ENCODE measurements at places on chromosomes 6 and 20.

GRCh38 chr20:38072898-38073297 is 39.4 kb downstream of the RPRD1B start:
- DNase-seq: no peak

- no peak for DNase-seq
These were observed 46.4 kb upstream of the SMOC2 start for GRCh38 chr6:168394606-168395005.

DNA sequence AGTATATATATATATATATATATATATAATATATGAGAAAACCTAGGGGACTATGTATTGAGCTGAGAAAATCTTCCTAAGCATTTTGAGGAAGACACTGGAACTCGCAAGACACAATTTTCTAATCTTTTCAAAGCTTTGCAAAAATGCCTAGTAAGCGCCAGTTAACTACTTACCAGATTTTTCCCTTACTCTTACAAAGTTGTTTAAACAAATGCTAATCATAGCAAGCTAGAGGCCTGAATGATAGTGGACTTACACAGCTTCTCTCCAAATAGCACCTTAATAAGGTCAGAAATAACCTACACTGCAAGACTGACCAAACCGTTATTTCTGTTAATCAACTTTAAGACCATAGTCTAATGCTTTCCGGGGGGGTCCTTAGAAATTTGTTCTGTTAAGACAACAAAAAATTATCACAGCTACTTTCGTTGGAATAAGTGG is 56.1 kb upstream of the HFE start:
- DNase-seq: no peak

DNA sequence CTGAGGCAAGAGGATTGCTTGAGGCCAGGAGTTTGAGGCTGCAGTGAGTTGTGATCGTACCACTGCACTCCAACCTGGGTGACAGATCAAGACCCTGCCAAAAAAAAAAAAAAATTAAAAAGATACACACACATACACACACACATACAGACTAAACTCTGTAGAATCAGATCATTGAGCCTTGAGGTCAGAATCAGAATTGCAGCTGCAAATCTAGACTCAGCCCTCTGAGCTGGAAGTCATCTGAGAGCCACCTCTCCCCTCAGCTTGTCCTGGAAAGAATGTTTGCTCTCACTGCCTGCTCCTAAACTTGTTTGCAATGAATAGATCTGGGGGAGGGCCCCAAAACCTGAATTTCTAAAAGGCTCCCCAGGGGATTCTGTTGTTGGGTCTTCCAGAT is 41.4 kb upstream of the ANGPT4 start:
- DNase-seq: no peak

DNA sequence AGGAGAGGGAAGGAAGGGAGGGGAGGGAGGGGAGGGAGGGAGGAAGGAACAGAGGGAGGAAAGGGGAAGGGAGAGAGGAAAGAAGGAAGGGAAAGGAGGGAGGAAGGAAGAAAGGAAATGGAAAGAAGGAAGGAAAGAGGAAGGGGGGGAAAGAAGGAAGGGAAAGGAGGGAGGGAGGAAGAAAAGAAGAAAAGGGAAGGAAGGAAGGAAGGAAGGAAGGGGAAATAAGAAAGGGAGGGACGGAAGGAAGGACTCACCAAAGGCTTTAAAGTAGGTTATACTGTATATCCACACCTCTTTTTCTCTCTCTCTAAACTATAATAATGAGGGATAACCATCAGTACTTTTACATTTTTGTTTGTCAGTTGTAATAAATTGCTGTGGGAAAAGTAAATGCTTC is 324.9 kb downstream of the ARHGAP18 start:
- DNase-seq: no peak

DNA sequence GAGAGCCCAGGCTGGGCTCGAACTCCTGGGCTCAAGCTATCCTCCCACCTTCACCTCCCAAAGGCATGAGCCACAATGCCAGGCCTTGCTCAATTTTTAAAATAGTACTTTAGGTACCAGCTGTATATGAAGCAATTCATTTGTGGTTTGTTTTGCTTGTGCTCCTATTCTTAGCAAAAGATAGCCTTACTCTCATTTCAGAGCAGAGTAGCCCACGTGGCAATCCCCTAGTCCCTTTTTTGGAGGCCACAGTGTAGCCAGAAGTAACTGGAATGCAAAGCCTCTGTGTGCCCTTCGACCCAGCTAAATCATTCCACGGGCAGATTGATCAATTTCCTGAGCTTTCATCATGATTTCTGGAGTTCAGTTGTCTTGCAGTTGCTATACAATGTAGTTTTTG is 372.2 kb downstream of the NRN1 start:
- no peak for DNase-seq

GRCh38 chr6:149368065-149368464 is 32.0 kb upstream of the SUMO4 start:
- no peak for DNase-seq

GRCh38 chr20:25672659-25673235 is 23.9 kb downstream of the ZNF337 start:
- no peak for DNase-seq

GRCh38 chr6:10505529-10505928 is 15.6 kb upstream of the GCNT2 start:
- no peak for DNase-seq

DNA sequence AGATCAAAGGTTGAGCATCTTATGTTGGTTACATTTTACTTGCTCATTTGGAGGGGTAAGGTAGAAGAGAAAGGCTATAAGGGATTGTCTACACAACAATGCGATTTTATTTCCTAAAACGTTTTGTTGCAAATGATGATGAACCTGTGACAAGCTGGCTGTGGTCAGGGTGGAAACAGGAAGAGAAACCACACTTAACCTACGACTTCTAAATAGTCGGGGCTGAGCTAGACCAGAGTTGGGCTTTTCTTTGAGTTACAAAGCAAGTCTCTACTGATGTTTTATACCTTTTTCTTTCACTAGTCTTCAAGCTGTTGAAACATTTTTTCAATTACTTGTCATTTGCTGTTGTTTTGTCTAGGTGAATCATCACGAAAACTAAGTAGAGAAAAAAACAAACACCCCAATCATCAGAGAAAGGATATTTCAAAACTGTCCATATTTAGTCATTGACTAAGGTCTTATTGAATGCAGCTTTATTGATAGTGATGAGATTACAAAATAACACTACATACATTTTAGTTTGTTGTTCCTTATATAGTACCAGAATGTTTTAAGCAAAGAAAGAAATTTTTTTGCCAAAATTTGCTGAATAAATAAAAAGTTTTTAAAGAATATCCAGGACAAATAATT is 18.0 kb downstream of the KLHL31 start:
- DNase-seq: no peak

DNA sequence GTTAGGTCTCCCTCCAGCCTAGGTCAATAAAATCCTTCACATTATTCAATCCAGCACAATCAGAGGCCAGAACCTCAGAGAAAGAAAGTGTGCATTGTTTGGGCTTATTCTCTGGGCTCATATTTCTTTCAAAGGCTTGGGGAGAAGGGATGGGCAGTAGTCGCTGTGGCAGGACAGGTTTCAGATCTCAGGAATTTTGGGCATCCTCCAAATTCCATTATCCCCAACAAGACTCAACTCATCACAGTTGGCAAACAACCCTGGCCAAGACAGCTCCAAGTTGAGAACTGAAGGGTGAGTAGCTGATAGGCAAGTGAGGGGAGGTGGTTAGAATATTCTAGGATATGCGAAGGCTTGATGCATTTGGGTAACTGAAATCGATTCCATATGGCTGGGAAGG is 27.2 kb upstream of the CHD6 start:
- no peak for DNase-seq

- no peak for DNase-seq
These were observed 33.2 kb upstream of the PCMTD2 start for GRCh38 chr20:64222291-64222735.

DNA sequence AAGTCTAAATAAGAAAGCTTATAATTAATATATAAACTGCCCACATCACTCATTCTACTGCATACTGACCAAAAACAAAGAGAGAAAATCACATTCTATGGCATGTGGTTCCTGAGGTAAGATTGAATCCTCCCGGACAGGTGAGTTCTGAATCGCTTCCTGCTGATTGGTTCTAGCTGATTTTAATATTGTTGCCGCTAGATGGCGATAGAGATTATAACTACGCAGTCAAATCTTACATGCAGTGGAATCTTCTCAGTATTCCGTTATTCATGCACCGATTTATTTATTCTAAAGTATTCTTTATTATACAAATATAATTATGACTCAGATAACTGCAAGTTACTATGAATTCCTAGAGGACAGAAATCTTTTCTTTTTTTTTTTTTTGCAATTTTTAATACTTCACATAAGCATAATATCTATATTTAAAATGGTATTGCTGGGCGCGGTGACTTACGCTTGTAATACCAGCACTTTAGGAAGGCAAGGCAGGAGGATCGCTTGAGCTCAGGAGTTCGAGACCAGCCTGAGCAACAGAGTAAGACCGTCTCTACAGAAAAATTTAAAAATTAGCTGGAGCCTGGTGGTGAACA is 24.2 kb upstream of the TMX4 start:
- DNase-seq: no peak

DNA sequence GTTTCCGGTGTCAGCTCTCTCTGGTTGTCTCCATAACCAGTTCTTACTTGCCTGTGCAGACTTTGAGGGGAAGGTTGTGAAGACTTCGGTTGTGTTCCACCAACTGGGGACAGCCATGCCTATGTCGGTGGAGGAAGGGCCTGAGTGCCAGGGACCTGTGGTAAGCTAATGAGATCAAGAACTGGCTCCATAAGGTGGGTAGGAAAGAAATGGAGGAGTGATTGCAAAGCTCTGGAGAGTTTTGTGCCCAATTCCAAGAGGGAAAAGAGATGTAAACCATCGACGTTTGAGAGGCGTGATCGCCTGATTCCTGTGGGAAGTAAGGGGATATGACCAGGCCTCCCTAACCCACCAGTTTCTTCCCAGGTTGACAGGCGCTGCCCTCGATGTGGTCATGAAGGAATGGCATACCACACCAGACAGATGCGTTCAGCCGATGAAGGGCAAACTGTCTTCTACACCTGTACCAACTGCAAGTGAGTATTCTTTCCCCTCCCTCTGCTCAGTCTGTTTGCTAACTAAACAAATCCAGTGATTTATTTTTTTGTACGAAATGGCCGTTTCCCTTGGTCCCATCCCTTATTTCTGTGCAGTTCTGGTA is 893 bp downstream of the POLR1H start:
- no peak for DNase-seq

All from hypothalamus (tissue), 51 donors.